HS-5 (cell line): ENCODE measurements at places on chromosomes 2 and 18.

DNA sequence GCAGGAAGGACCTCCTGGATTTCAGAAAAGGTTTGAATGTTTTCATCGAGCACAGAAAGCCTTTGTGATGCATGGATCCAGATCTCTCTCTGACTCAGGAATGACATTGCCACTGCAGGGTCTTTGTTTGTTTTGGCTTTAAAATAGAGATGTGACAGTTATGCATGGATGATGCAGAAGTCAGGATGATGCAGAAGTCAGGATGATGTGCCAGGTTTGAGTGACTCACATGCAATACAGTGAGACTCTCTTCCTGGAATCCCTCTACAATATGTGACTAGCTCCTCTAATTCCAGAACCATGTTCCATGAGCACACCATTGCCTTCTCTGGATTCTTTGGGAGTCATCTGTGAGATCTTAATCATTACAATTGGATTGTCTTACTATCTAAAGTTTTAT, 177.9 kb upstream of the RAB6C start:
- DNase-seq: peak; percentile 29

- no peak for DNase-seq
These were observed 3.7 kb downstream of the ZFP36L2 start for GRCh38 chr2:43222475-43223309.

- DNase-seq: no peak
These were observed 258.3 kb downstream of the ALPK2 start for GRCh38 chr18:58370612-58371011.

DNA sequence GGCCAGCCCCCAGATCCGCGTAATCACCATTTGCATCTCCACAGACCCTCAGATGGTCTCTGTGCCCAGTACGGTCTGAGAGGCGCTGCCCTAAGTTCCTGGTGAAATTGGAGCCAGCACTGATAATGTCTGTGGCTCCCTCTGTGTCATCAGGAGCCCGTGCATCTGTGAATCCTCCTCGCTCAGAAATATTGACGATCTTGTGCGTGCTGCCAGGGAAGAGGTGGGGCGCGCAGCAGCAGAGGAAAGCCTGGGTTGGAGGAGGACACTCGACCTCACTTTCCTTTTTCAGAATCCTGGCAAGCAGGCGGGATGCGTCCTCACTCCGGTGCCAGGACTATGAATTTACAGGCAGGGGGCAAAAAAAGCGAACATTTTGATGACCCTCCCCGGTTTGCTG, 686.1 kb upstream of the SALL3 start:
- DNase-seq: no peak

GRCh38 chr18:8065284-8065683, 498.2 kb downstream of the PTPRM start:
- DNase-seq: no peak

DNA sequence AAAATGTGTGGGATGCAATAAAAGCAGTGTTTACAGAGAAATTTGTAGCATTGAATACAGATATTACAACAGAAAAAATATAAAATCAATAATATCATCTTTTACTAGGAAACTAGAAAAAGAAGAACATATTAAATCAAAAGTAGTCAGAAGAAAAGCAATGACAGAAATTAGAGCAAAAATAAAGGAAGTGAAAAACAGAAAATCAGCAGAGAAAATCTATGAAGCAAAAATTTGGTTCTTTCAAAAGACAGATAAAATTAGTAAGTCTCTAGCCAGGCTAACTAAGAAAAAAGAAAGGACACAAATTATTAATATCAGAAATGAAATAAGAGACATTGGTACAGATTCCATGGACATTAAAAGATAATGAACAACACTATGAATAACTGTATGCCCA, 212.0 kb upstream of the MGAT5 start:
- no peak for DNase-seq
